T1000 (cell line): ENCODE measurements at places on chromosomes 2 and 18.

DNA sequence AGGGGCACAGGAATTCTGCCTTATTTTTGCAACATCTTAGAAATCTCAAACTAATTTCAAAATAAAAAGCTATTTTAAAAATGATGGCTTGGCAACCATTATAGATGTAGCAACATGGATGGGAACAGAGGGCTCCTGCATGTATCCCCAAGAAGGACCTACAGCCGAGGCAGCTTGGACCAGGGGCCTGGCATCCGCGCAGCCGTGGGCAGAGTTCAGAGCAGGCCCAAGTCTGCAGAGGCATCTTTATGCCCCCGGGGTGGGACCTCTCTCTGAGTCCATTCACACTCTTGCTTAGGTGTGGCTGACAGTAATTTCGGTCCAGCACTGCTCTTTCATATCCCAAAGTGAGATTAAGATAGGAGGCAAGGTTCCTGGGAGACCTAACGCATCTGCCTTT lies 425.8 kb upstream of the MYT1L start:
- no peak for DNase-seq

DNA sequence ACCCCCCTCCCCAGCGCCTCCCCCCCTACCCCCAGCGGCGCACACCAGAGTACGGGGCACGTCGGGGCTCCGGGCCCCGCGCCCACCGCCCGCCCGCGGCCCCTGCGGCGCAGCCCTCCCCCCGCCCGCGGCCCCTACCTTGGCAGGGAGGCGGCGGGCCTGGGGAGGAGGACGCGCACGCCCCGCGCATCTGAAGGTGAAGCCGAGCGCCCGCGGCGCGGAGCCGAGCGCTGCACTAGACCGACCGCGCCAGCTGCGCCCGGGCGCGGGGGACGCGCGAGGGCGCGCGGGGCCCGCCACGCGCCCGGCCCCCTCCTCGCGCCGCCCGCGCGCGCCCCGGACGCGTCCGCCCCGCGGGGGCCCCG lies at the start of gene ZNF516:
Gene ZNF516 (minus strand): TSS at position 237 of the 365 bp plus-strand sequence. CDS start 52,188 bp downstream, outside the sequence.
- DNase-seq = no peak

- DNase-seq = no peak
These were observed 63.9 kb downstream of the ZEB2 start for GRCh38 chr2:144455987-144456386.

DNA sequence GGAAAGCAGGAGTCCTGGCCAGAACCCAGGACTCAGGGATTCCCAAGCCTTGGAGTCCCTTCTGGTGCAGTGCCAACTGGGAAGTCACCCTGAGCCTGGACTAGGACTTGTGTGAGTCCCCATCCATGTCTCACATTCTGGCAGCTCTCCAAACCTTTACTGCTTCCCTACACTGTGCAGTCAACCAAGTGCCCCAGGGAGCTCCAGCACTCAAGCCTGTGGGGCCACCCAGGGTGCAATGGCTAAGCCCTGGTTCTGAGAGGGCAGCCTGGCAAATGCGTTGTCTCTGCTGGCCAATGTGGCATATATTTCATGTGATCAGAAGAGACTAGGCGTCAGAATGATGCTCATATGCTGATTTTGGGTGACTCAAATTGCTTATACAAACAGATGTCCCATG lies 223.4 kb downstream of the SP3 start:
- peak; percentile 8 for DNase-seq

DNA sequence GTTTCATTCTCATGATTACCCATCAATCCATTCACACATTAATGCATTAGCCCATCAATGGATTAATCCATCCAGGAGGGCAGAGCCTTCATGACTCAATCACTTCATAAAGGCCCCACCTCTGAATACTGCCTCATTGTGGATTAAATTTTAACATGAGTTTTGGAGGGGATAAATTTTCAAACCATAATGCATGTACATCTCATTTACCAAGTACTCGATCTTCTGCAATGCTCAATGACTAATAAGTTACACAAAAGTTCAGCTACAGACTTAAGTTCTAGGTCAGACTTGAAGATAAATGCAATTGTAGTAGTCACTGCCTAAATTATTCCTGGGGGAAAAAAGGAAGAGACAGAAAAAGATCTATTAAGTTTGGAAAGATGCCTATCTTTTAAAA lies 120.0 kb upstream of the OSR1 start:
- no peak for DNase-seq

DNA sequence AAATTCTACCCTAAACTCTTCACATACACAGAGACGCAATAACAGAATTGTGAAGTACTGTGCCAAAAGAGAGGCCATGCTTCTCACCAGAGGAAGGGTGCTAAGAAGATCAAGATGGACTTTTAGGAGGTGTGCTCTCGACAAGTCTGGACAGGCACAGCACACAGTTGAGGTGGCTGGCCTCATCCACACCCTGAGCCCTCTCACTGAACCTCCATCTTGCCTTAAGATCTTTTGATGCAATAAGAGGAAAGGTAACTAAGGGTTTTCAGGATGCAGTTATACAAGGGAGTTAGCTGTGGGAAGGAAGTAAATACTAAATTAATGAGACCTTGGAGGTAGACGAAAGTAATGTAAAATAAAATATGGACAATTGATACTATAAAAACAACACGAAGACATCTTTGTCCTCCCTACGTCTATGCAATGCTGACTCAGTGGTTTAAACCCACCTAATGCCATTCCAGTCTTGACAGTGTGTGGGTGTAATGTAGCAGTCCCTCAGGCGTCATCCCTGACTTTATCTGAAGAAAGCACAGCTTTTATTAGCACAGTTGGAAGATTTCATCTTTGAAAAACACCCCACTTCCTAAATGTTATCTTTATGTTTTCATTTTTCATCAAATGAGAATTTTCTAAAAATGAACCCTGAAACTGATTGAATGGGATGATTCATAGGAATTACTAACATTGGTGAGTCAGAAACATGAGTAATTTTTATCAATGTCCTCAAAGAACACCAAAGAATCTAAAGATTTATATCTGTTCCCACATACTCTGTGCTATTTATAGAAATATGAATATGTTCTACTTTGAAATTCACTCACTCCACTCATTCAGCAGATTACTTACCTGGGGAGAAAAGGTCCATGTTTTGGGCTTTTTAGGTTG lies 34.0 kb upstream of the MALL start:
- peak; percentile 17 for DNase-seq

DNA sequence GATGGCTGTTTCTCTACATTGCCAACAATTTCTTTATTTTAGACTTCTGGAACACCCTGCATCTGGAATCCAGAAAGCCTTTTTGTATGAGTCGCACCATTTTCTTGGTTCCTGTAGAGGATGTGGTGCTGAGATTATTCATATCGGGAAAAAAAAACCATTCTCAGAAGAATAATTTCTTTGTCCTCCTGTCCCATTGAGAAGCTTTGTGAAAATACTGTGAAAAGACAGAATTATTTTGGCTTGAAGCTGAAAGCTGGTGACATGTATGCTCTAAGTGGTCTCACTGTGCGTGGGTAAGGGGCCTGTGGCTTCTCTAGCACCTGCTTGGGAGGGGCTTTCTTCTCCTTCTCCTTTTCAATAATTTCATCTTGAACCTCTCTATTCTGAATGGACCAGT lies 138.4 kb downstream of the FAM210A start:
- DNase-seq = no peak

DNA sequence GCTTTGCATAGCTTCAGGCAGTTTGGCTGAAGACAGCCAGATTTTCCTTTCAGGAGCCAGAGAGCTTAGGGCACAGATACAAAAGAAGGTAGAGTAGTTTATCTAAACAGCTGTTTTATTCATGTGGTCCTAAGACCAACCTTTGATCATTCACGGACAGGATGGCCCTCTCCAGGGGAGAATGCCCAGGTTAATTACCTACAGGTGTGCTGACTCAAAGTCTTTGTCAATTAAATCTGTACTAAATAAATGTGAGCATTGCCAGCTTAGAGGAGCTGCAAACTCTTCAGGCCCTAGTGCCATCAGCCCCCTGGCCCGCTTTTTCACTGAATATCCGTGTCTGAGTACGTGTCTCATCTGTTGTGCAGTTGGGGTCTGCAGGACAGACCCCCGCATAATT lies 554.7 kb downstream of the NUP35 start:
- no peak for DNase-seq

GRCh38 chr2:25673300-25674076 lies at the start of gene DTNB:
TSS of gene DTNB (minus strand) at chr2:25673577. CDS start at chr2:25652660, 20,917 bp downstream.
- DNase-seq = peak; percentile 72

- DNase-seq = no peak
These were observed 93.2 kb upstream of the DLX2 start for GRCh38 chr2:172195836-172196376.

GRCh38 chr2:150147889-150148683 lies 339.4 kb downstream of the RND3 start:
- no peak for DNase-seq

GRCh38 chr18:28284132-28284531 lies 107.2 kb upstream of the CDH2 start:
- DNase-seq = no peak

DNA sequence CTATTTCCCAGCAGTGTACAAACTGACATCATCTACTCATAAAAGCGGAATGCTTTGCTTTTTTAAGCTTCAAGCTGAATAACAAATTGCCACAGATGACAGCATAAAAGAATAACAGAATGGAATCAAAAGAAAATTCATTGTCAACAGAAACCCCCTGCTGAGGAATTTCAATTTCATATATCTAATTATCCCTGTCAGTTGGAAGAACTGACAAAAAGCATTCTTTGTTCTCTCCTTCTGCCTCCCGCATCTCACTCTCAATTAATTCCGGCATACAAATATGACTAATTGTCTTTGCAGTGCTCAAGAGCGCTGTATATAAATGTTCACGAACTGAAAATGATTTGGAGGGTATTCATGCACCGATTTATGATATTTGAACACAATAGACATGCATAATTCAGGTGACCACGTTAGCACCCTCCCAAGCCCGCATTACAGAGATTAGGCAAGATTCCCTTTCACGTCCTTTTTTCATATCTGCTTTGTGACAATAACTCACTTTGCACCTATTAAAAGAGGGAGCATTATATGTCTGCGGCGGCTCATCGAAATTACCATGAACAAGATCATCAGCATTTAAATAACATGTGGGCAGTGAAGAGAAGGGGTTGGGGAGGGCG lies 277.7 kb upstream of the SALL3 start:
- DNase-seq = no peak

- no peak for DNase-seq
These were observed 1.4 kb upstream of the ANXA4 start for GRCh38 chr2:69740502-69740951.

DNA sequence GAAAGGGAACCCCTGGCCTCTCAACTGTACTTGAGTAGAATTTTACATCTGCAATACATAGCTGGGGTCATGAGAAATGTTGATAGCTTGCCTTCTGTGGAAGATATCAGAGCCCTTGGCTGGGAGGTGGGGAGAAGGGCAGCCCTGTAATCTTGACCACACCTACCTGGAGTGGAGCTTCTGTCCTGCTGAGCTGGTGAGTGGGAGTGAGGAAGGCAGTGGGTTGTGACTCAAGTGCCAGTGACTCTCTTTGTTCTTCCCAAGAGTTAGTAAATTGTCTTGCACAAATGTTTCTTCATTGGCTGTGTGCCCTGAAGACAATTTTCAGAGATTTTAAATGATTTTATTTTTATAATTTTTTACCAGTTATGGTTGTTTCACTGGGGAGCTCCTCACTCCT lies 277.3 kb downstream of the MBD5 start:
- DNase-seq = no peak

GRCh38 chr18:3014503-3015203 lies 1.7 kb upstream of the LPIN2 start:
- no peak for DNase-seq

DNA sequence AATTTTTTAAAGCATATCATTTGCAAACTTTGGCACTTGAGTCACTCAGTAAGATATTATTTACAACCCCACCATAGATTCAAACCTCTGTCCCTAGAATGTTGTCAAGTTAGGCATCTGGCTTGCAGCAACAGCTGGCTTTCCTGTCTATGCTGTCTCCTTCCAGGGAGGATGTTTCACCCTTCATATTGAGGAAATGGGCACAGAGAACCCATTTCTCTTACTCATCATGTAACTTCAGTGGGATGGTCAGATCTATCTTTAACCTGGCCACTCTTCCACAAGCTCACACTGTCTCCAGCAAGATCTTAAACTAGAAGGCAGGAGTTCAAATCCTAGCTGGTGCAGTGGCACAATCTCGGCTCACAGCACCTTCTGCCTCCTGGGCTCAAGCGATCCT lies 15.8 kb downstream of the LCT start:
- no peak for DNase-seq

- no peak for DNase-seq
These were observed 112.6 kb downstream of the HDAC4 start for GRCh38 chr2:239288237-239288636.

- DNase-seq = no peak
These were observed 23.2 kb upstream of the KDM3A start for GRCh38 chr2:86417961-86418360.
